ENCODE measurements at places on chromosomes 6 and 20.

- DNase-seq, result no peak
These were observed 34.8 kb downstream of the IYD start for GRCh38 chr6:150403458-150404246.

DNA sequence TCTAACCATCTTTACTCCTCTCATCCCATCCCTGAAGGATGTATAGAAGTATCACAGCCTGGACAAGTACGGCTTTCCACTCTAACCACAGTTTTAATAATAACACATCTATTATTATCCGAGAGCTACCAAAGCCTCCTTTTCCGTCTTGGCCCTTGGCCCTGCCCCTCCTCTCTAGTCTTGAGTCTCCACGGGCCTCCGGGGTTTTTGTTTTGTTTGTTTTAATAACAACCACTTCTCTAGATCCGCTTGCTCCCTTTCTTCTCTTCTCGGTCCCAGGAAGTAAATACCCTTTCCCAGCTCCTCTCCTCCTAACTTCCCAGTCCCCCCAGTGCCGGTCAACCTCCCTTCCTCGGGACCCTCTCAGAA lies 661 bp downstream of the LCA5 start:
- DNase-seq, result peak; percentile 45

GRCh38 chr6:43509984-43510826 lies at the start of gene LRRC73:
LRRC73 (minus strand) TSS chr6:43510346; CDS start chr6:43509785, 561 bp downstream.
- DNase-seq, result peak; percentile 75

DNA sequence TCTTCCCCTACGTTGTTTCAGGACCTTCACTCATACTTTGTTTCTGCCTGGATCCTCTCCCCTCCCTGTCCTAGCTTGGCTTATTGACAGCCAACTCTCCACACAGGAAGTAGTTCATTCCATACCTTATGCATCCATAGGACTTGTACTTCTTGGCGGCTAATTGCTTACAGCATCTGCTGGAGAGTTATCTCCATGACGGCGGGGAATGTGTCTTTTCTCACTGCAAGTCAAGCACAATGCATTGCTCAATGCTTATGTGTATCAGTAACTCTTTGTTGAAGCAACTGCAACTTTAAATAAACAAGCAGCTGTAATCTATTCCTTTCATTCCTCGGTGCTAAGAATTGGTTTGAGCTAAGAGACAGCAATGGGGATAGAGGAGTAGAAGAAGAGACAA lies 551.3 kb upstream of the EPHA7 start:
- DNase-seq, result no peak

GRCh38 chr20:12638633-12639312 lies 370.0 kb upstream of the SPTLC3 start:
- DNase-seq, result no peak

- DNase-seq, result no peak
These were observed 17.5 kb upstream of the CHRNA4 start for GRCh38 chr20:63378626-63379025.

DNA sequence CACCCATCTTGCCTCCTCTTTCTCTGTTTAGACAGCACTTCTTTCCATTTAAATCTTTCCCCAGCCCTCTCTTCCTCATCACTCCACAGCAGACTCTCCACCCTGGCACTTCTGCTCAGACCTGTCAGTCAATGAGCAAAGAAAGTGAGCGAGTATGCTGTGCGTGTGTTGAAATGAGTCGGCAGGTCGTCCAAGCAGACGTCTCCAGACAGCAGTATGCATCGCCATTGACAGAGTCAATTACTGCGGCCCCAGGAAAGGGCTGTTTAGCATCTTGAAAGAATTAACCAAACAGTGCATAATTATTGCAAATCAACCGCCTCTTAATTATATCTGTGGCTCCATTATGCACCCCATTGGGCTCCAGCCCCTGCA lies 54.8 kb upstream of the KCNG1 start:
- DNase-seq, result no peak

GRCh38 chr6:78615430-78615904 lies 251.9 kb upstream of the IRAK1BP1 start:
- DNase-seq, result no peak

- no peak for DNase-seq
These were observed 22.4 kb downstream of the STK38 start for GRCh38 chr6:36524871-36525270.

DNA sequence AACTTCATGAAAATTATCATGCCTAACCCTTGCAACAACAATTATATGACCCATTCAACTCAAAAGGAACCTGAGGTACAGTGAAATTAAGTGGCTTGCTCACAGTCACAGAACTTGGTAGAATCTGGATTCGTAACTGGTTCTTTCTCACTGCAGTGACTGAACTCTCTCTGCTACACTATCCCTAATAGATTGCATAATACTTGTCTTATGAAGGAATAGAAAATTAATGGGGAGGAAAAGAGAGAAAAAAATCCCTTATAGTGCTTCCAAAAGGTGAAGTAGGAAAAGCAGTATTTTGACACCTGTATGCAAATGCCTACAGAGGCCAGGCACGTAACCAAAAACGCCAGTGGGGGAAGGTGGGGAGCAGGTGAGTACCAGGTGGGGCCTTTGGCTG lies 186.6 kb downstream of the LY86 start:
- DNase-seq, result no peak

DNA sequence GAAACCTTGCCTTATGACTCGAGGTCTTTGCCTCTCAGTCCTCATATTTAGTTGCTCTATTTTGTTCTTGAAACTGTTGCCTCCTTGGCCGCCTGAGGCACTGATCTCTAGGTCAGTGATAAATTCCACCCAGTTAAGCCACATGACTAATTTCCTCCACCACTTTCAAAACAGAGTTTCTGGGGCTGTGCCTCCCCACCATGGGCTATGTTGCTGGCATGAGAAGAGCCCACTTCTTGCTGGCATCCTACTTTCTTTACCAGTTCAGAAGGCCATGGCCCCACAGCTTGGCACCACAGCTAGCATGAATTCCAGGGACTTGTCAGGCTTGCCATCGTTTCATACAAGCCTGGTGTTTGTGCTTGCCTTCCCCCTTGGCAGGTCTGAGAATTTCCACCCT lies 361.4 kb upstream of the JAG1 start:
- DNase-seq, result no peak

DNA sequence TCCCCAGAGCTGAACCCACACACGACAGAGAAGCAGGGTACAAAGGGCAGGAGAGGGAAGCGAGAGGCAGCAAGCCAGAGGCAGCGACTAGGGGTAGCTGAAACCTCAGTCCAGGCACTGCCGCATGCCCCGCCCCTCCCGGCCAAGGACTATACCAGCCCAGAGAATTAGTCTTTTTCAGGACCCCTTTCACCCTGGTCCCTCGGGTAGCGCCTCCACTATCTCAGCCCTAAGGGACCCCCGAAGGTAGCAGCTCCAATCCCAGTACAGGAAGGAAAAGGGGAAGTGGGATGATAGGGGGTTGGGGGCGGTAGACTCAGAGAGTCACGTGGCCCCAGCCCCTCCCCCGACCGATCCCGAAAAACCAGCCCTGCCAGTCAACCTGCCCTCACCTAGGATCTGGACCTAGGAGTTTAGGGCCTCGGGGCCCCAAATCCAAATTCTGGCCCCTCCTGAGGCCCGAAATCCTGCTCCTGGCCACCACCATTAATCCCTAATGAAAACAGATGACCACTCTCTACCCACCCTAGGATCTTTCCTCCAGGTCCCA lies 1.3 kb downstream of the RGL2 start:
- no peak for DNase-seq

- DNase-seq, result no peak
These were observed 138.2 kb downstream of the BMP7 start for GRCh38 chr20:57128044-57128757.

DNA sequence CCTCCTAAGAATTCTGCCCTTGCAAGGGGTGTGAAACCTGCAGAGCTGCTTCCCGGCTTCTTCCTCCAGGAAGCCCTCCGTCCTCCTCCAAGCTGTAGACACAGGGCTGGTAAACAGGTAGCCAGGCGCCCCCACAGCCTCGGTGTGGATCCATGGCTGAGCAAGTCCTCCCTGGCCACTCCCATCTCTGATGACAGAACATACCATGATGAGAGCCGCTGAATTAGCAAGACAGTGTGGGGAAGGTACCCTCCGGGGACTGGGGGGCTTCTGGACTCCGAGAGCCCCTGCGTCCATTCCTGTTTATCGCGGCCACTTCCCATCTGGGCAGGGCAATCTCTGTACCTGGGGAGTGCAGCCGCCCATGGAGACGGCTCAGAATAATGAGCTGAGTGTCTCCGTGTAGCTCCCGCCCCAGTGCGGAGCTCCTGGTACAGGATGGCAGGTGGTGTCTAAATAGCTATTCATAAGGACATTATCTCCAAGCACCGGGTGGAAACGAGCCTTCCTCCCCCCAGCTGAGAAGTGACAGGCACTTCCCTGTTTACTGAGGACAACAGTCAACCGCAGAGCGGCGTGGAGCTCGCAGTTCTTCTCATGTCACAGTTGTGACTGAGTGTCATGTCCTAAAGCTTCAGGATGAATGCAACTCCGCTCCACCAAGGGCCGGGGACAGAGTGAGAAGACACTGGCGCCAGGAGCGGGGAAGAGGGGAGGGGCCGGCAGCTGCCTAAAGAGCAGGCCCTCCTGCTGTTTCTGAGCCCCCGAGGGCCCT lies 22.7 kb upstream of the NTSR1 start:
- DNase-seq, result peak; percentile 76

DNA sequence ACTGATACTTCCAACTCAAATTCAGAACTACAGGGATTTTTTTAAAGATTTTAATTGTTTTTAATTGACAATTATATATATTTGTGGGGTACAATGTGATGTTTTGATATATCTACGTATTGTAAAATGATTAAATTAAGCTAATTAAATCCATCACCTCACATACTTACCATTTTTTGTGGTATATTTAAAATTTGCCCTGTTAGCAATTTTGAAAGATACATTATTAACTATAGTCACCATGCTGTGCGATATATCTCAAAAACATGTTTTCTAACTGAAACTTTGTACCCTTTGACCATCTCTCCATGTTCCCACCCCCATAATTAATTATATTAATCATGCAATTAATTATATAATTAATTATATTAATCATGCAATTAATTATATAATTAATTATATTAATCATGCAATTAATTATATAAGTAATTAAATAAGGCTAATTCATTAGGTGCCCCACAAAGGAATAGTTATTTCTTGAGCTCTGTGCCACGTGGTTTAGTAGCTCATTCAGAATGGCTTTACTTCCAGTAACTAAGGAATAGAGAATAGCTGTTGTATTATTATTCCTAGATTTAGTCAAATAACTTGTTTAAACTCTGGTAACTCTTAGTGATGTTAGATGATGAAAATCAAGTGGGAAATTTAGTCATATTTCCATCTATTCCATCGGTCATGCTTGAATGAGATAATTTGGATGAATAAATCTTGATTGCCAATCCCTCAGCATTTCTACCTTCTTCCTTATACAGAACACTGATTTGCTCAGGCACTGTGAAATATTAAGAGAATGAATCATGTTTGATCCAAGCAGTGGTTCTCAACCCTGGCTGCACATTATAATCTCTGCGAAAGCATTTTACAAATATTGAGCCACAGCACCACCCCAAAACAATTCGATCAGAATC lies 25.1 kb downstream of the LOC128125822 start:
- DNase-seq, result no peak

DNA sequence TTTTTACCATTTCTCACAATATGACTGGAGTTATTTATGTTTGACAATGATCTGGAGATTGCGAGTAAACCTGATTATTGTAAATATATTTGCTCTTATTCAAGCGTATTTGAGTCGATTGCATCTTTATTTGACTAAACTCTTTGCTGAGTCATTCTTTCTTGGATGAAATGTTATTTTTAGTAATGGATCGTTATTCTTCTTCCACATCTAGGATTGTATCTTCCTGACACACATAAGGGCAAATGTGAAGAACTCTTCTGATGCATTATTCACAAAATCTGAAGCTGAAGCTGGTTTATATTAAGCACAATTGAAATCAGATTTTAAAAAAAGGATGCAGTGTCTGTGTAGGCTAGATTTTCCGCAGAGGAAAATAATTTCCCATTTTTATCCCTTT lies 68.2 kb downstream of the SEL1L2 start:
- no peak for DNase-seq

DNA sequence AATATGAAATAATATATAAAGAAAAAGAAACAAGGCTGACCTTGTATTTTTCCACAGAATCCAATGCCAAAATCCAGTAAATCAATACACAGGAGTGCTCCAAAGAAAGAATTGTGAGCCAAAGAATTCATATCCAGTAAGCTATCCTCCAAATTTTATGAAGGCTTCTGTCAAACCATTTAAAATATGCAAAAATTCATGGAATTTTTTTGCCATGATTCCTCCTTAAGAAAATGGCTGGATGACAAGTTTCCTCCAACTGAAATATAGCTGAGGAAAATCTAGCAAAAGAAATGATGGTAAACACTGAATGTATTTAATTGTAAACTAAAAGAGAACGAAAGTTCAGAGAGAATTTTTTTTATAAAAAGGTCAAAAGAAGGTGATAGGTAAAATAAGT lies 290.3 kb downstream of the UBE3D start:
- DNase-seq, result no peak

- DNase-seq, result no peak
These were observed 11.2 kb downstream of the OVOL2 start for GRCh38 chr20:18046535-18046934.

- DNase-seq, result no peak
These were observed 14.8 kb downstream of the TP53RK start for GRCh38 chr20:46674253-46675083.

- DNase-seq, result no peak
These were observed 34.3 kb downstream of the AKAP7 start for GRCh38 chr6:131169613-131170012.

GRCh38 chr20:18650224-18650623 lies 62.4 kb downstream of the DTD1 start:
- no peak for DNase-seq

DNA sequence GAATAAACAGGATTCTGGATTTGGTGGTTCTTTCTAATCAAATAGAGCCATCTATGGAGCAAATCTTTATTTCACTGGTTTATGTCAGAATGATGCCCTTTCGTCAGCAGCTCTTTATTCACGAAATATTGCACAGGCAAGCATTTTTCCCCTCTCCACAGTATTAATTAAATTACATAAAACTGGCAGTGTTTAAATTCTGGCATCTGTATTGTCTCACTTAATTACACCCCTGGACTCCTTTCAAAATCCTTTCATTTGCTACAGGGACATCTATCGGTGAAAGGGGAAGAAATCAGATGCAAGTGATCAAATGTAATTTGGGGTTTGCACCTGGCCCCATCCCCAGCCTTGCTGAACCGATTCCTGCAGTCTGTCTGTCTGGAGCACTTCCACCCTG lies 801.9 kb downstream of the QKI start:
- DNase-seq, result no peak

DNA sequence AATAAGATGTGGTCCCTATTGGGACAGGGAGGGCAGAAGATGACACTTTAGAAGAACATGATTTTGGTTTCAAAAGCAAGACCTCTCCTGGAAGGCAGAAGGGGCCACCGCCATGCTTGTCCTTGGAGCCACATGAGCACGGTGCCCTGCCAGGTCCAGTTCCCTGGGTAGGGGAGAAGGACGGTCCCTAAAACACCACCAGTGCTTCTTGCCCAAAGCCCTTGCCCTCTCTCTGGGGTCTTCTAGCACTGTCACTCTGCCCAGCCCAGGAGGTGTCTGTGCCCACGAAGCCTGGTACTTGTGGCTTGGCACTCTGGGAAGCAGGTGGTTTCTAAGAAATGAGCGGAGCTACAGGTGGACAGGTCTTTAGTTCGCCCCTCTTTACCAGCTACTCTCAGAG lies 46.0 kb downstream of the PLCG1 start:
- no peak for DNase-seq

GRCh38 chr6:41608443-41609151 lies 29.7 kb upstream of the MDFI start:
- no peak for DNase-seq

- no peak for DNase-seq
These were observed 10.8 kb downstream of the RBCK1 start for GRCh38 chr20:418858-419365.

- DNase-seq, result no peak
These were observed 40.9 kb downstream of the GHRH start for GRCh38 chr20:37220731-37221130.
